ENCODE measurements at places on chromosomes 6 and 20.

GRCh38 chr20:14790771-14791620 is 453.6 kb upstream of the FLRT3 start:
- DNase-seq, result no peak

- no peak for DNase-seq
These were observed 373.1 kb upstream of the SOX4 start for GRCh38 chr6:21220271-21220987.

GRCh38 chr20:15022921-15023320 is 685.5 kb upstream of the FLRT3 start:
- DNase-seq, result no peak

GRCh38 chr6:56744528-56744927 is 101.8 kb upstream of the DST start:
- no peak for DNase-seq

DNA sequence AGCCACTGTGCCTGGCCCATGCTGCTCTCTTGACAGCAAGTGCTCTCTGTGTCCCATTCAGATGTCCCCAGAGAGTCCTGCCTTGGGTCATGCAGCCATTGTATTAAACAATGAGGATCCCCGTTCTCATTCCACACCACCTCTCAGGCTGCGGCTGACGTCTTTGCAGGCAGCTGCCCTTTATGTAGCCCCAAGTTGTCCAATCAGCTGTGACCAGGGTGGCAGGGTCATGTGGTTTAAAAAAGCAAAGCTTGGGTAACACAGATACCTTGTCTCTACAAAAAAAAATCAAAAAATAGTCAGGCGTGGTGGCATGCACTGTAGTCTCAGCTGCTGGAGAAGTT is 13.2 kb downstream of the GCNT2 start:
- DNase-seq, result no peak

DNA sequence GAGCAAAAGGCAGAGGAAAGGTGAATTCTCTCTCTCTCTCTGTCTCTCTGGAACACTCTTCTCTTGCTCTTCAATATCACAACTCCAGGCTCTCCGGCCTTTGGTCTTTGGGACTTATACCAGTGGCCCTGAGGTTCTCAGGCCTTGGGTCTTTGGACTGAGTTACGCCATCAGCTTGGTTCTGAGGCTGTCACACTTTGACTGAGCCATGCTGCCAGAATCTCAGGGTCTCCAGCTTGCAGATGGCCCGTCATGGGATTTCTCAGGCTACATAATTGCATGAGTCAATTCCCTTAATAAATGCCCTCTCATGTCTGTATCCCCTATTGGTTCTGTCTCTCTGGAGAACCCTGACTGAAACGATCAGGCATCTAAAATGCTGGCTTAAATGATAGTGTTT is 12.9 kb downstream of the BTN2A1 start:
- no peak for DNase-seq

DNA sequence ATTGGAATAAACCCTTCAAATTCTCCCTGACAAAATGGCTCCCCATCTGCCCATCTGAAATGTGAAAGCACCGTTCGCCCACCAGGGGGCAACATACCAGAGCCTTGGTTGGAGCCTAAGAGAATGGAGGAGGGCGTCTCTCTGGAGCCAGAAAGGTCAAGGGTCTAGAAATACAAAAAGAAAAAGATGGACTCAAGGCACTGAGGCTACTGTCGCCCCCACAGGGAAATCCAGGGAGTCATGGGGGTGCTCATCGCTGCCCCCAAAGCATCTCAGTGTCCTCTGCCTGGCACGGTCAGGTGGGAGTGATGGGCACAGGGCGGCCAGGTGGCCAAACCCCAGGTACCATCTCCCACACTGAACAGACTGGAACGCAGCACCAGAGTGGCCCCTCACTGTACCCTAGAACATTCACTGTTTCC is 136.3 kb downstream of the ZMYND8 start:
- peak; percentile 54 for DNase-seq

DNA sequence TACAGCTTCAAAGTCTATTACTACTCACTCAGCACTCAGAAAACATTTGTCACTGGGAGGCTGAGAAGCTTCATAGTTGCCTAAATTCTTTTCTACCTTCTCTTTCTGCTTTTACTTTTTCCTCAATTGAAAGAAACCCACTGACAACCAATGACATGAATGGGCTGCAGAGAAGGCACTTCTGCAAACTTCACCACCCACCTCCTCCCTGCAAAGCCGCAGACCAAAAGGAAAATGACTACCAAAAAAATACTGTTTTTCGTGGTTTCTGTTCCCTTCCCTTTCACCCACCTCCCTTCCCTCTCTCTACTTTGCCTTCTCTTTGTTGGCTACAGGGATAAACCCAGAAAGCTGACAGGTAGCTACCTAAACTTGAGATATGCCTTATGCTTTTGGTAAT is 3.2 kb downstream of the GNAS-AS1 start:
- DNase-seq, result no peak

DNA sequence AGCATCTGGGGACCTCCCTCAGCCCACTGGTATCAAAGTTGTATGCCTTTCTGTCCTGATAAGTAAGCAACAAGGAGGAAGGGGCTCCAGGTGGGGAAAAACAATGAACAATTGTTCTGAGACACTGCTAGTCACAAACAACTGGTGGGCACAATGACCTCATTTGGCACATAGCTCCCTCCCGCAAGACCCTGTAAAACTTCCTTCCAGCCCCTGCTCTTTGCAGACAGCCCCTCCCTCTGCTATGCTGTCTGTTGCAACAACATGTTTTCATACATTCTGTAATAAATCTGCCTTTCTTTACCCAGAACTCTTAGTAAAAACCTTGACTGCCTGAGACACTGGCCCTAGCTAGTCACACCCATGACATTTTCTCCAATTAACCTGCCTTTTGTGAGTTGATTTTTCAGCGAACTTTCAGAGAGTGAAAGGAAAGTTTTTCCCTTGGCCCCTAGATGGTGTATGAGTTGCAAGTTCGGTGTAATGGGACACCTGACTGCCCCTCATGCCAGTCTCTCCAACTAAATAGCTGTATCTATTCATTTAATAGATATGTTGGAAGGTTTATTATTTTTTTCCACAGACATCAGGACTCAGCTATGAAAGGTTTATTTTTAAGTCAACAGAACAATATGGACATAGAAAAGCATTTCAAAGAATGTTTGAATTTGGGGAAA is 142.3 kb upstream of the SLC22A16 start:
- DNase-seq, result no peak

GRCh38 chr20:48818481-48818987 is 9.3 kb downstream of the PREX1 start:
- peak; percentile 50 for DNase-seq

GRCh38 chr6:34638834-34639736 is 57.5 kb downstream of the ILRUN start:
- DNase-seq, result peak; percentile 63

- no peak for DNase-seq
These were observed 3.4 kb downstream of the CST9L start for GRCh38 chr20:23564927-23565326.

GRCh38 chr6:9482030-9482738 is 932.7 kb downstream of the TFAP2A start:
- DNase-seq, result no peak

GRCh38 chr6:128098000-128098581 is 197.2 kb upstream of the THEMIS start:
- no peak for DNase-seq

GRCh38 chr20:10527781-10528180 is 92.7 kb downstream of the SLX4IP start:
- DNase-seq, result no peak

- DNase-seq, result no peak
These were observed 12.4 kb upstream of the SRSF3 start for GRCh38 chr6:36581716-36582115.

- DNase-seq, result peak; percentile 13
These were observed 14.3 kb upstream of the EPM2A start for GRCh38 chr6:145749632-145750031.

- no peak for DNase-seq
These were observed 99.9 kb downstream of the RTN4IP1 start for GRCh38 chr6:106529438-106529837.

DNA sequence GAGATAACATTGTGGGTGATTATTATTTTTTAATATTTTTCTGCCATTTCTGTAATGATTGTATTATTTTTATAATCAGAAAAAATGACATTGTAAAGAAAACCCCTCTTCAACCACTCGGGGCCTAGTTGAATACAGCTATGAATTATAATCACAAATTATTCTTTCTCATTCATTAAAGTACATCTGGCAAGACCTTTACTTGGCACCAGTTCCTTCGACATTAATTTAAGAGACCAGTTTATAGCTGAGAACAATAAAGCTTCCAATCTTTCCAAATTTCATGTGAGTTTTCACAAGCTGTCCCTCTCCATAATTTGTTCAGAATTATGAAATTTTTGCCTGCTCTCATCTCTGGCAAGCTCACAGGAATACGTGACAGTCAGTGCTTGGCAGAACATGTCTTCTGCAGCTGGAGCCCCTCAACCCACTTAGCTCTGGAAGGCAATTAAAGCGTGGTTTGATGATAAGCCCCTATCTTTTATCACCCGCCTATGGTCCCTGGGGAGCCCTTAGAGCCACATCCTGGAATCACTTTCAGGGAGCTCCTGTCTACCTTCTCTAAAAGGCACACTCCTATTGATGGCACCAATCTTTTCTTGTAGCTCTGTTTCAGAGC is 237.2 kb upstream of the PRND start:
- DNase-seq, result no peak

DNA sequence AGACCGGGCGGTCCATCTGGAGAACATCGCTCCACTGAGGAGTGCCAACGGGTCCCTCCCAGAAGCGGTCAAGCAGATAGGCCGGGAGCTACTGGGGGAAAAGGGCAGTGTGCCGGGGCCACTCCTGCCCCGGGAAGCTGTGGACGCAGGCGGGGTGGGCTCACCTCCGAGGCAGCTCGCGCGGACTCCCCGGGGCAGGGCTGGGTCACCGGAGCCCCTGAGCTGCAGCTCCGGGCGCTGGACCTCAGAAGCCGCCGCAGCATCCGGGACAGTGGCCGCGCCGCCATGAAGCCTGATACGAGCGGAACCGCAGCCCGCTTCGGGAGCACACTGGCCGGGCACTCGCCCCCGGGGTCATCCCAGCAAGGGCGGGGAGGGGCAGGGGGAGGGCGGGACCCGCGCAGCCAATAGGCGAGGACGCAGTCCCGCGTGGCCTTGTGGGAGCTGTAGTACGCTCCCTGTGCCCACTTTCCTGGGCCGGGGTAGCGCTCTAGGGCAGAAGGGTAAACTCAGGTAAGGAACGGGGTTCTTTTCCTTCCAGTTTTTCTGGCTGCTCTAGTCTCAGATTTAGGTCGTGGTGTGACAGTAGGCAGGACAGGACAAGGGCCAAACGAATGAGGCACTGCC is at the start of gene MOCS1:
Gene MOCS1 (minus strand): TSS at position 332 of the 627 bp plus-strand sequence. CDS start 45 bp downstream, at position 287.
- peak; percentile 39 for DNase-seq

DNA sequence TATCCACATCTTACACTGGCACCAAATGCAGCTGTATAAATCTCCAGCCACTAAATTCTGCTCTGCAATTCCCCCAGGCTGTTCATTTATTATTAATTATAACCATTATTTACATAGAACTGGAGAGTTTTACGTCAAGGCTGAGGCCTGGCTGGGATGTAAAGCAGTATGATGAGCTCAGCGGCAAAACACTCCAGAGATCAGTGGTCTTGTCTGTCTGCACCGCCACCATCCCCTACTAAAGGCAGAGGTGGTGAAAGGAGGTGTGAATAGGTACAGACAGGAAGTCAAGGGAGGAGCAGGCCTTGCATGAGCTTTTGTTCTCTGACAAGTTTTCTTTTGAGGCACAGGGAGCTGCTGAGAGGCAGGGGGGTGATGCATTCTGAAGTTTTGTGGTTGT is 159.9 kb upstream of the PCSK2 start:
- no peak for DNase-seq

DNA sequence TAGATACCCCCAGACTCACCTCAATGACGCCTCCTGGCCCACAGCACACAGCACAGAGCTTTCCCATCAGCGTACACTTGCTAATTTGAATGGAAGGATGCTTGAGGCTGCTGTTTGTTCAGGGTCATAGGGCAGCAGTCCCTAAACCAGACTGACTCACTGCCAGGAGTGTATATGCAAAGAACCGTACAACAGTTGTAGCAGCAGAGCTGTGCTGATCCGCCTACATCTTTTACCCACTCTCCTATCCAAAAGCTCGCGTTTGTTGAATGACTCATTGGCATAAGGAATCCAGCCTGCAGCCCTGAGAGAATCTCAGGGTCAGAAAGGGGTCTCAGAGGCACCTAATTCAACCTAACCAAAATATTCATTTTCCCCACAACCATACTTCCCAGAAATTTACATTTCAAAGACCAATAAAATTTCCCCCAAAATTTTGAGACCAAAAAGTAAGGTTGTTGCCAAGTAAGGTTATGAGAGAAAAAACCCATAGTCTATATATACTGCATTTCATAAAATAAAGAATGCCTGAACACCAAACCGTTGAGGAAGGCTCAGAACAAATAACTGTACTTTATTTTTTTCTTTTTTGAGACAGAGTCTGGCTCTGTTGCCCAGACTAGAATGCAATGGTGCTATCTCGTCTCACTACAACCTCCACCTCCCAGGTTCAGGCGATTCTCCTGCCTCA is 35.3 kb upstream of the CCND3 start:
- peak; percentile 31 for DNase-seq

GRCh38 chr6:3364391-3364790 is 92.5 kb downstream of the SLC22A23 start:
- DNase-seq, result no peak

DNA sequence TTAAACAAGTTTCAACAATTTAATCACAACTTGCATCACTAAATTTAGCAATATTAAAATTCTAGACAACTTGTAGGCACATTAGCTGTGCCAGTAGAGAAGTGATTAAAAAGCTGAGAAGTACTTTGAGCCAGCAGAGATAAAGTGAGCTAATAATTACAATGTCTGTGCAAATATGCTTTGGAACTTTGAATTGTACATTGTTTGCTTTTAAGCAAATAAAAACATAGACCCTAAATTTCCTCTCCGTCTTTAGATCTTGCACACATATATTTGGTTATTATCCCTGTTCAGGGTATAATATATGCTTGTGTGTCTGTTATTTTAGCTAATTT is 44.2 kb upstream of the DEFB112 start:
- no peak for DNase-seq

DNA sequence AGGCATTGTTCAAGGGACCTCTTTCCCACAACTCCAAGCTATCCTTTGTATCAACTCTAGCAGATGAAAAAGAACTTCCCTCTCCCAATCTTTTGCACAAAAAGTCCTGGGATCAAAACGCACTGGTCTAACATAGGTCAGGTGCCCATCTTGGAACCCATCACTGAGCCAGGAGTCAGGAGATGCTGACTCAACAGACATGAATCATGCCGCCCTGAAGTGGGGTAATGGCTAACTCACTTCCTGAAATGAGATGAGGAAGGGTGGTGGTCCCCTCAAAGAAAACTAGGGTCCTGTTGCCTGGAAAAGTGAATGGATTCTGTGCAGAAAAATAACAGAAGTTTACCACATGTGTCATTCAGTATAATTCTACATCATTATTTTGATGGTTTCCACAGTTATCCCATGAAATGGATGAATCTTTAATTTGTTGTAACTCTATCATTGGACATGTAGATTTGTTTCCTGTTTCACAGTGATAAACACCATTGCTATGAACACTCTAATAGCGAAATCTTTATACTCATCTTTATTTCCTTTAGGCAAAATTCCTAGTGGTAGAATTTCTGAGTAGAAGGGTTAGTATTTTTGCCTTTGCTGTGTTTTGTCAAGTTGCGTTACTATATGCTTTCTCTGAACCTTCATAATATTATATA is 151.3 kb downstream of the SLC16A10 start:
- DNase-seq, result no peak

GRCh38 chr20:10735195-10735949 is 61.6 kb upstream of the JAG1 start:
- no peak for DNase-seq

GRCh38 chr6:129671442-129672340 is 38.3 kb downstream of the ARHGAP18 start:
- peak; percentile 75 for DNase-seq
